ENCODE measurements at places on chromosomes 7 and 10. TPM values are rescaled to one million over a fixed set of nuclear protein-coding genes. Genes with fewer than 3 reads are reported as not detected.

- DNase-seq, result no peak
Observed at GRCh38 chr10:13349463-13350274, 1.6 kb upstream of the SEPHS1 start.

DNA sequence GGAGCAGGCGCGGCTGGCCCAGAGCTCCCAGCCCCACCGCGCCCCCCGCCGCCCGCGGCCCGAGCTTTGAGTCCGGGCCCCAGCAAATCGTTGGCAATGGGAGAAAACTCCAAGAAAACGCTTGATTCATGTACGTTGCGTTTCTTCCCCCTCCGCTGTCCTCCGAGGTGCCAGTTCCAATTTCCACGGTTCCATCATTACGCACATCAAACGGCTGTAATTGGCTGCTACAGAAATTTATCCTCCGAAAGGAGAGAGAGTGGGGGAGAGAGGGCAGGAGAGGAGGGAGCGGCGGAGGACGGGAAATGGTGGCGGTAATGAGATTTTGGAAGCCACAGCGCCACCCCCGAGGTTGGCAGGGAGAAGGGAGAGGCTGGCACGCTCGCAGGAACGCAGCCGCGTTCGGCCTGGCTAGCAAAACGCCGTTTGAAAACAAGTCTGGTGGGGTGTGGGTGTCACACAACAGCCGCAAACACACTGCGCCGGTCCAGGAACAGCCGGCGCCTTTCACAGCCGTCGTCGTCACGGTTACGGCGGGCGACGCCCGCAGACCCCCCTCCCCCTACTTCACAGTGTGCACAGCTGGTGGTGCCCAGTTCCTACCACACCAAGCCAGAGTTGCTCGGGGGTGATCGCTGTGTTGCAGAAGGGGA lies 57.5 kb downstream of the UNCX start:
- no peak for DNase-seq

GRCh38 chr7:130950741-130951140 lies 216.7 kb upstream of the KLF14 start:
- no peak for DNase-seq

GRCh38 chr7:56074371-56074791 lies 10.3 kb downstream of the SUMF2 start:
- peak; percentile 18 for DNase-seq

Gene INA
- total RNA-seq, result 1.3 TPM

Gene ZNF425
- total RNA-seq, result 3.1 TPM
